ENCODE measurements at places on chromosomes 7 and 10. TPM values are rescaled to one million over a fixed set of nuclear protein-coding genes. Genes with fewer than 3 reads are reported as not detected.

Gene PLAC9
- total RNA-seq: 31.4 TPM

GRCh38 chr7:128123291-128124037 is 92.2 kb upstream of the LRRC4 start:
- no peaks in the 10 kb centered on the region for H3K27me3 ChIP-seq
- no peak overlapping the region for H3K27ac ChIP-seq
- DNase-seq: no peak
- no peaks in the 10 kb centered on the region for H3K4me1 ChIP-seq
- H3K36me3 ChIP-seq: no peaks in the 10 kb centered on the region

DNA sequence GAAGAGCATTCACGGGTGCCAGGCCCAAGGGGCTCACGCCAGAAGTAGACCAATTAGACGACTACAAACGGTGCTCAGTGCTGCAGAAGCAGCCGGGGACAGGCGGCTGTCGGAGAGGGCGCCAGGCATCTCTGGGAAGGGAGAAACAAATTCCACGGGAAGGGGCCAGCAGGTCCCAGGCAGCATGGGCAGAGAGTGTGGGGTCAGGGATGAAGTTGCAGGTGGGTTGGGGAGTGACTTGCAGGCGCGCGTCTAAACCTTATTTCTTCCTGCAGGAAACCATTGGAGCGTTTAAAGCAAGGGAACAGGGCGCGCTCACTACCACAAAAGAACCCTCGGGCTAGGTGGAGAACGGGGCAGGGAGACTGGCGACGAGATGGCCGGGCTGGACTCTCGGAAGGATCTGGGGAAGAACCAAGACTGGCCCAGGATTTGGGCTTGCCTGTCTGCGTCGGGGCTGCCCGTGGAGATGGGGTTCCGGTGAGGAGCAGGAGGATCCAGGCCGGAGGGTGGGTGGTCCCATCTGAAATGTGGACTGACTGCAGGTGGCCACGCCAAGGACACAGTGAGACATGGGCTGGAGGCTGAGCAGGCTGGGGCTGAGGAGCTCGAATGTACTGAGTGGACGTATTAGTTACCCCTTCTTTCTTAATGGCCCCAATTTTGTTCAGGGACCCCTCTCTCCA is 116.3 kb upstream of the DIP2C start:
- no peak overlapping the region for H3K4me3 ChIP-seq
- no peaks in the 10 kb centered on the region for H3K4me1 ChIP-seq
- no peaks in the 10 kb centered on the region for H3K27me3 ChIP-seq
- no peak overlapping the region for H3K27ac ChIP-seq
- peak; percentile 39 for DNase-seq

- peak overlapping the region; percentile 35 for H3K4me3 ChIP-seq
- H3K36me3 ChIP-seq: no peaks in the 10 kb centered on the region
- no peak for DNase-seq
- no peaks in the 10 kb centered on the region for H3K4me1 ChIP-seq
These were observed 734 bp downstream of the ABCB4 start for GRCh38 chr7:87474533-87475358.

DNA sequence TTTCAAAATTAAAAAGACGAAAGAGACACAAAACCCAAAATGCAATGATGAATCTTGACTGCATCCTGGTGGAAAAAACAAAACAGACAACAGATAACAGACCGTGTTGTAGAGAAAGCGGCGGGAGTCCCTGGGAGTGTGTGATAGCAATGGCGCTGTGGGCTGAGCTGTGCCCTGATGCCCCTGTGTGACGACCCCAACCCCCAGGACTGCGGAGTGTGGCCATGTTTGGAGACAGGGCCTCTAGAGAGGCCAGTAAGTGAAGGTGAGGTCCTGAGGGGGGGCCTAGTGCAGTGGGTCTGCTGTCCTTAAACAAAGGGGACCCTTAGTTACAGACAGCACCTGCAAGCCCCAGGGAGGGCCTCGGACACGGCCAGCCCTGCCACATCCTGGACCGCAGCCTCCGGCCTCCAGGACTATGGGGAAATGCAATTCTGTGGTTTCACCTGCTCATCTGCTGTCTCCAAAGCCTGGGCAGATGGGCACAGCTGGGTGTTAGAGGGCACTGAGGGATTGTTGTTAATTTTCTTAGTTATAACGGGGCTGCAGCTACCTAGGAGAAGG is 277.7 kb downstream of the DNAJB6 start:
- no peak overlapping the region for H3K4me3 ChIP-seq
- no peaks in the 10 kb centered on the region for H3K4me1 ChIP-seq
- H3K36me3 ChIP-seq: no peaks in the 10 kb centered on the region
- no peak overlapping the region for H3K27ac ChIP-seq
- H3K27me3 ChIP-seq: peaks cover 6% of the 10 kb centered on the region
- DNase-seq: no peak

GRCh38 chr10:49106451-49106850 is 8.9 kb downstream of the VSTM4 start:
- peaks cover 5% of the 10 kb centered on the region for H3K4me1 ChIP-seq
- H3K36me3 ChIP-seq: no peaks in the 10 kb centered on the region
